ENCODE measurements at places on chromosomes 7 and 10.

DNA sequence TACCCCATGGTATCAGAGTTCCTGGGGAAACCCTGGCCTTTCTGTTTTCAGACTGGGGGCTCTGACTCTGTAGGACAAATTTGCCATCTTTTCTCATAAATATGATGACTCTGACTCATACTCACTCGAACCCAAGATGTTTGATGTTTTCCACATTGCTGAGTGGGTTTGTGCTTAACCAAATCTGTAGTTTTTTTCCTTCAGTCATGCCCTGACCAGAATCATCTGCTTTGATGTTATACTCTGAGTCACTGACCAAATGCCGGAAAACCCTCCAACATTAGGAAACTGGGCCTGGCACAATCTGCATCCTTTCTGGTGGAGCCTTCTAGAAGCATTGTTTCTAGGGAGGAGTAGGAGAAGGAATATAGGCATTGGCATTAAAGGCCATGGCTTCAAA, 118.7 kb downstream of the C10orf105 start:
- DNase-seq, result no peak

DNA sequence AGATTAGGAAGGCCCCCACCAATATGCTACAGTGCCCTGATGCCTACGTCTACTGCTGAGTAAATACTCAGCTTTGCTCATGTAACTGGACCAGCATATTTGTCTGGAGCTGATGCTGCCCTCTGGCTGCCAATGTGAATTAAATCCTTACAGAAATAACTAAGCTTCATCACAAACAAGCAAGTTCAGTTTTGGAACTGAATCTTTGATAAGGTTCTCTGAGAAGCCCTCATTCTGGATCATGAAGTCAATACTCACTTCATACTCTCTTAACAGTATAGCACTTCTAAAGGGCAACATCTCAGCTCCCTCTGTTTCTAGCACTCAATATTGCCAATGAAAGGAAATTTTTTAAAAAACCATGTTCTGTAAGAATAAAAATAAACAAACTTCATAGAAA, 246.7 kb downstream of the ETV1 start:
- no peak for DNase-seq

DNA sequence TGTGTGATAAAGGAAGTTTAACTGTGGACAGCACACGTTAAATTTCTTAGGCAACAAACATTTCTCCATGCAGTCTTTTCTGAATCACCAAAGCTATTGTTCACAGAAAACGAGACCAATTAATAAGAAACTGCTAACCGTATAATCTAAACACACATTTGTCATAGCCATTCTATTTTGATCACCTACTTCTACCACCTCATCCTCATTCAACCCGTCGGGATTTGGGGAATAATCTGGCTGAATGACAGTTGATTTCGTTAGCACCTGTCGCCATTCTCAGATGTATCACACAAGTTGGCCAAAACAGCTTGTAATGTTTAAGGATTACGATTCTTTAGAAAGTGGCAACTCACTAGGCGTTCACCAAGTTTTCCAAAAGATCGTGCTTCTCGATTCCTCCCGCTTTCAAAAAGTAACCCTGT, 1.2 kb downstream of the EZH2 start:
- no peak for DNase-seq

GRCh38 chr10:106502641-106503040, 661.9 kb downstream of the SORCS1 start:
- DNase-seq, result no peak

DNA sequence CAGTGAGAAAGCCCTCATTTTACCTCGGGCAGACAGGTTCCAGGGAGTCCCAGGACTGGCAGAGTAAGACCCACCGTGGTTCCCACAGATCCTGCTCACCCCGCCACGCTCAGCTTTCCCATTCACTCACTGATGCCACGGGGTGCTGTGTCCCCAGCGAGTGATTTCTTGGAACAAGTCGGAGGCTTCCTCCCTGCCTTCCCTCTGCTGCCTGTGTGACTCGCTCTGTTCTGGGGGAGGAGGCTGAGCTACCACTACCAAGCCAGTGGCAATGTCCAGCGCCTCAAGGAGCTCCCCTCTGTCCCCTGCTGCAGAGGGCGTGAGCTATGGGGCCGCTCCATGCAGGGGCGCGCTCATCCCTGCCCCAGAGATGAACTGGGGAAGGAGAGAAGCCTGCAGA, 12.6 kb downstream of the IL15RA start:
- DNase-seq, result no peak

GRCh38 chr10:79045566-79046175, 23.1 kb upstream of the ZMIZ1 start:
- DNase-seq, result no peak

- no peak for DNase-seq
These were observed 232.8 kb upstream of the NPSR1 start for GRCh38 chr7:34425194-34425593.
